ENCODE measurements at places on chromosomes 1 and 21.

GRCh38 chr1:161069731-161070270 is at the start of gene ARHGAP30:
TSS of gene ARHGAP30 (minus strand) at chr1:161069891. CDS start at chr1:161069624, 267 bp downstream.
- DNase-seq = no peak

DNA sequence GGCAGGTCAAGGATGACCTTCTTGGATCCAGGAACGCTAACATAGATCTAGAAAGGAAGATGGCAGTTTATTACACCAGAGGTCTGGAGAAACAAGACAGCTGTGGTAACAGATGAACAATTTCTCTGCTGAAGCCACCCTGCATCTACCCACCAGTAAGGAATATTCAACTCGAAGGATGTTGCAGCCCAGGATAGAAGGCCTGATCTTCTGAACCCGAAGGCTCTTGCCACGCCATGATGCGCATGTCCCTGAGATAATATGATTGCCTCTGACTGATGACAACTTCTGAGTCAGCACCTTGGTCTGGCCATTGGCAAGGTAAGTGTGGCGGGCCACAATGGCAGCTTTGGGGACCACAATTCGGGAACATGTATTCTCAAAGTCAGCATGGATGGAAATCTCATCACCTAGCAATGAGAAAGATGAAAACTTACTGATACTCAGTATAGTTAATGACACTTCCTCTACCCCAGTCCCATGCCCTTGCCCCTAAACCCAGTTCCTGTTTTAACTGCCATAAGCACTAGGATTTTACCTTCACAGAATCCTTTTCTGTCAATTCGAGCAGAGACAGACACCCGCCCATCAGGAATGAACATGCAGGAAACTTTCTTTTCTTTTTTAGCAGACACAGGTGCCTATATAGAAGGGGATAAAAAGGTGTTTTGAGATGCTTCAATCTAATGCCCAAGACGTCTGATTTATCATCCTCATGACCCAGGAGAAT is 1.8 kb downstream of the TXNIP start:
- no peak for DNase-seq

DNA sequence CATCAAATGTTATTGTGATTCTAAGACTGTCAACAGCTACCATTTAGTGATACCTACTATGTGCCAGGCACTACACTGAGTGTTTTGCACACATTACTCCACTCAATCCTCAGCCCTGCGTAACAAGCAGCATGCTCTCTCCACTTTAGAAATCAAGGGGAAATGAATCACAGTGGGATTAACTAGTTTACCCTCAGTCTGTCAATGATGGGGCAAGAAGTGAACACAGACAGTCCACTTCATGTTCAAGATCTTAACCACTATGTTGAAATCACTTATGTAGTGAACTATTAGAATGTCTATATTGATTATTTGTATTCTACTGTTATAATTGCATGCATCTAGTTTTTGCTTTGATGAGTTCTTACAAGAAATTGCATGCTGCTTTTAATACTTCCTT is 165.3 kb downstream of the LTN1 start:
- peak; percentile 5 for DNase-seq

DNA sequence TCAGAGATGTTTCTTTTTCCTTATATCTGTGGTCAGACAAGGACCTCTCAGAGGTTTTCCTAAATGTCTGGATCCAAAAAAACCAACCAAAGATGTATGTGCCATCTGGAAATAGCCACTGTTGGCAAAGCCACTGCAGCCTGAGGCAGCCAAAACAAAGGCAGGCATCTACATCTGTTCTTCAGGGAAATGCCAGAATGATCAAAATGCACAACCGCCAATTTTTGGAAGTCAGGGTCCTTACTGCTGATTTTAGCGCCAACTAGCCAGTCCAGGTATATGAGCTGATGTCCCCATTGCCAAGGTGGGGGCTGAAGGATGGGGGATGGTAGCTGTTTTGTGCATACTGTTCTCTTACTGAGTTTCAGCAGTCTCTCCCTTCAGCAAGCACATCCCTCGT is 45.9 kb downstream of the SYT14 start:
- no peak for DNase-seq

DNA sequence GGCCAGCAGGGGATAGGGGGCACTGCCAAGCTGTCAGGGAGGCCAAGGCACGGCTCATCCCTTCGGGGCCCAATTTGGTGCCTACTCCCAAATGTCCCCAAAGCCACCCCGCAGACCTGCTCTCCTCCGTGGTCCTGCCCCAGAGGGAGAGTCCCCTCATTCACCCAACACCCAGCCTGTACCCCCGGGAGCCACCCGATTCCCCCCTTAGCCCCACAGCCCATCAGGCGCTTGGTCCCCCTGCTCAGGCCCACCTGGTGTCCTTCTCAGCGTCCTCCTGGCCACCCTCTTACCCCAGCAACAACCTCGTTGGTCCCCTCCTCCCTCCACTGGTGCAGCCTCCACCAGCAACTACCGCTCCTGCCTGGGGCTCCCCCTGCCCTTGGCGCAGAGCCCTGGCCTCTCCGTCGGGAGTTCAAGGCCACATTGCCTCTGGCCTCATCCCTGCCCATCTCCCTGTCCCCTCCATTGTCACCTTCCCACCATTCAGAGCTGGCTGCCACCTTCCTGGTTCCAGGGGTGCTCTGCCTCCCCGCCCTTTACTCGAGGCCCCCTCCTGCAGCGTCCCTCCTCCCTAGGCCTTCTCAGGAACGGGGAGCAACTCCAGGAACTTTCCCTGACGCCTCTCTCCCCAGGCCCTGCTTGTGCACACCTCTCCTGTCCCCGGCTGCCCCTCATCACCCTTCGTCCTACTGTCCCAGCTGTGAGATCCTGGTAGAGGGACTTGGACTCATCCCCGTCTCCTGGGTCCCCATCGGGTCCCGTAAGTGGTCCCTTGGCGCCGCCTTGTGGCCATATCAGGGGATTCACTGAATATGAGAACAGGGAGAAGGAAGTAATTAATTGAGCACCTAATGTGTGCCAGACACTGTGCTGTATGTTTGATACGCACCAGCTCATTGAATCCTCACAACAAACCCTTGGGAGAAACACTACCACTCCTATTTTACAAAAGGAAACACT is 73.9 kb downstream of the RAP1GAP start:
- DNase-seq = peak; percentile 26

DNA sequence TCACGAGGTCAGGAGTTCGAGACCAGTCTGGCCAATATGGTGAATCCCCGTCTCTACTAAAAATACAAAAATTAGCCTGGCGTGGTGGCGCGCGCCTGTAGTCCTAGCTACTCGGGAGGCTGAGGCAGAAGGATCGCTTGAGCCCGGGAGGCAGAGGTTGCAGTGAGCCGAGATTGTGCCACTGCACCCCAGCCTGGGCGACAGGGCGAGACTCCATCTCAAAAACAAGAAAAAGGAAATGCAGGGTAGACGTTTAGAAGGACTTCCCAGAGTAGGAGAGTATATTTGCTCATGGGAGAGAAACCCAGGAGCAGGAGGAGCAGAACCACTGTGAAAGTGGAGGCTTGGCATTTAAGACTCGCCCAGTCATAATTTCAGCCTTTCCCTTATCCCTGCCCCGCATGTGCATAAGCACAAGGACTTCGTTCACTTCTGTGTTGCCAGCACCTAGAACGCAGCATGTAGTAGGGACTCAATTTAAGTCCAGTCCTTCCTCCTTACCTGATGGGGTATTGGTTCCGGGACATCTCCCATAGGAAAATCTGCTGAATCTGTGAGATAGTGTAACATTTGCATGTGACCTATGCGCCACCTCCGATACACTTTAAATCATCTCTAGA is 5.2 kb upstream of the MEF2D start:
- DNase-seq = no peak

DNA sequence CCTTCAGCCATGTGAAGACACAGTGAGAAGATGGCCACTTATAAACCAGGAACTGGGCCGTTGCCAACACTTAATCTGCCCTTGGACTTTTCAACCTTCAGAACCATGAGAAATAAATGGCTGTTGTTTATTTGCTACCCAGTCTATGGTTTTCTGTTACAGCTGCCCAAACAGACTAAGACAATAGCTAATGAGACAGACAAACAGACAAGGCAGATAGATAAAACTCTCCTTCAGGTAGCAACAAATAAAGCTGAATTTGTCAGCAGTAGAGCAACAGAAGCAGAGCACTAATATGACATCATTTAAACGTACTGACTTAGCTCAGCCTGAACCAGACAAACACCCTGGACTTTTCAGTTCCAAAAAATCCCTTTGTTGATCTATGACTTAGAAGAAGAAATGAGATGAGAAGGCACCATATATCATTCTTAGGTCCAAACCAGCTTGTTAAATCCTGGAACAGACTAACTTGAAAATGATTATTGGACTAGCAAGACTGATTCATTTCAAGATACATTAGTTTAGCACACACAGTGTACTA is 27.0 kb downstream of the ZZZ3 start:
- no peak for DNase-seq

DNA sequence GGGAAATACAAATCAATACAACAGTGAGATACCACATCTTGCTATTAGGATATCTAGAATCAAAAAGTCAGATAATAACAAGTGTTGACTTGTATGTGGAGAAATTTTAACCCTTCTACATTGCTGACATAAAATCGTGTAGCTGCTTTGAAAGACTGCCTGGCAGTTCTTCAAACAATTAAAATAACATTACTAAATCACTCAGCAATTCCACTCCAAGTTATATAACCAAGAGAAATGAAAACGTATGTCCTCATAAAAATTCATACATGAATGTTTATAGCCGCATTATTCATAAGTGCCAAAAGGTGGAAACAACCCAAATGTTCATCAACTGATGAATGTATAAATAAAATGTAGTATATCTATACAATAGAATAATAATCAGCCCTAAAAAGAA is 164.6 kb downstream of the RASAL2 start:
- no peak for DNase-seq

DNA sequence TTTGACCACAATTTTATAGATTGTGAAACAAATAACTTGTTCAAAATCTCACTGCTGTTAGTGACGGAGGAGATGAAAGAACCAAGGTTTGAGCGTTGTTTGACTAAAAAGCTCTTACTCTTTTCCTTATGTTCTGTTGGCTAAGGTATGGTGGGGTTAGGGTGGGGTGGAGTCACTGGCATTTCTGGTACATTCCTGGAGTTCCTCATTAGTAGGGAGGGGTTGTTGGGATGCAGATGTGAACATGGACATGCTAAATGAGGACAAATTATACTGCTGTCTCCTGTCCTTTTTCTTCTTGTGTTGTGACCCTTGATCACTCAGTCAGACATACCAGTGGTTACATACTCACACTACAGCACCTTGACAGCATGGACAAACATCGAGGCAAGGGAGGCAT is 26.2 kb upstream of the CD1D start:
- no peak for DNase-seq

DNA sequence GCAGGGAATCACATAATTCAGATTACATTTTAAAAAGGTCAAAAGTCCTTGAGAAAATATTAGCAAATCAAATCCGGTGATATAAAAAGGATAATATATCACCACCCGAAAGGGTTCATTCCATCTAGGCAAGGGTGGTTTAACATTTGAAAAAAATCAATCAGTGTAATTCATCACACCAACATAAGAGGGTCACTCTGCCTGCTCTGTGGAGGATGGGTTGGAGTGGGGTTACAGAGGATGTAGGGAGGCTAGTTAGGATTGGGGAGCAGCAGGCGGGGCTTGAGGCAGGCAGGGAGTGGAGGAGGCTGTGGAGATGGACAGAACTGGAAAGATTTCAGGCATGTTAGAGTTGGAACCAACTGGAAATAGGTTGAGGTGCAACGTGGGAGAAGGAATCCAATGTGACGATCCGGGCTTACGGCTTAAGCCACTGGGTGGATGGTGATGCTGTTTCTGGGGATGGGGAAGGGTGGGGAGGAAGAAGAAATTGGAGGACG is 12.5 kb downstream of the ADORA1 start:
- no peak for DNase-seq

DNA sequence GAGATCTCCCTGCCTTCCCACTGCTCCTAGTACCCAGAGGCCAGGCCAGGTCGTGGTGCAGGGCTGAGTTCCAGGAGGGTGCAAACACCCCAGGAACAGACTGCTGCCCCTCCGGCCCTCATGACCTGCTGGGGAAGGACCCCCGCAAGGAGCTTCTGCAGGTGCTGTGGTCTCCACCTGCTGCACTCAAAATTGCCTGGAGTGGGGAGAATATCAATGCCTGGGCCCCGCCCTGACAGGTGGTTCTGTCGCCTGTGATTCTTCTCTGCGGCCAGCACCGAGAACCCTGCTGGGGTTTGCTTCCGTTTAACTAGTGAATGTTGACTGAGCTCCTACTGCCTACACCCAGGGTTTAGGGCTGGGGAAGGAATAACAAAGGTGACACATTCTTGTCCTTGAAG is 2.1 kb upstream of the TFF3 start:
- DNase-seq = no peak

- DNase-seq = no peak
These were observed 33.3 kb upstream of the DIRAS3 start for GRCh38 chr1:68083686-68084085.

- no peak for DNase-seq
These were observed 11.2 kb downstream of the PDZK1IP1 start for GRCh38 chr1:47178654-47179016.

GRCh38 chr1:220348211-220348610 is 76.0 kb upstream of the RAB3GAP2 start:
- DNase-seq = no peak

DNA sequence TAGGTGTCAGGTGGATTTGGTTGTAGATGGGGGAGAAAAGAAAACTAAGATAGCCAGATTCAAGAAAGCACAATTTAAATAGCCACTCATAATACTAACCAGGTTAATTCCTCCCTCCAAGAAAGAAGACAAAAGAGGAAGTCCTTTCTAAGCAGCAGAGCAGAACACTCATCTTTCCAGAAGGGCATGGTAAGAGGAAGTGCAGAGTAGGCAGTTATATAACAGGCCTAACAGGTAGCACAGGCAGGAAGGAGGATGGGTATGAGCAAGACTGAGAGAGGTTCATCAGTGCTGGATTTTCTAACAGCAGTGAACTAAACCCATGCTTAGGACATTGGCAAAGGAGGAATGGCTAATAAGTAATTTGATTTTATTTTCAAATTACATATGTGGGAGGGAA is 517.5 kb downstream of the PLPP3 start:
- DNase-seq = no peak

DNA sequence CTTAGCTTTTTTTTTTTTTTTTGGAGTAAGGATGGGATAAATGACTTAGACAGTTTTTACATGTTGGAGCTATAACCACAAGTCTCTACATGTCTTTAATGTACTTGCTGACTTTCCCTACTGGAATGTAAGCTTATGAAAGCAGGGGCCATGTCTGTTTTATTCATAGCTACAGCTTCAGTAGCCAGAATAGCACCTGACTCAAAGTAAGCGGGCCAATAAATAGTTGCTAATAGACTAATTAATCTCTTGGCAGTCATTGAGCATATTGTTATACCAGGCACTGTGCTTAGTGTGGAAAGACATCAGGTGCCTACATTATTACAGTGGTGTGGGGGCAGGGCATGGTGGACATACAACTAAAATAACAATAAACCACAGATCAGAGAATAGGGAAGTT is 84.4 kb upstream of the HOOK1 start:
- peak; percentile 73 for DNase-seq
